ENCODE measurements at places on chromosomes 5 and 9.
A peak's percentile ranks its signal among the peaks of the same experiment; 100 is the strongest.

DNA sequence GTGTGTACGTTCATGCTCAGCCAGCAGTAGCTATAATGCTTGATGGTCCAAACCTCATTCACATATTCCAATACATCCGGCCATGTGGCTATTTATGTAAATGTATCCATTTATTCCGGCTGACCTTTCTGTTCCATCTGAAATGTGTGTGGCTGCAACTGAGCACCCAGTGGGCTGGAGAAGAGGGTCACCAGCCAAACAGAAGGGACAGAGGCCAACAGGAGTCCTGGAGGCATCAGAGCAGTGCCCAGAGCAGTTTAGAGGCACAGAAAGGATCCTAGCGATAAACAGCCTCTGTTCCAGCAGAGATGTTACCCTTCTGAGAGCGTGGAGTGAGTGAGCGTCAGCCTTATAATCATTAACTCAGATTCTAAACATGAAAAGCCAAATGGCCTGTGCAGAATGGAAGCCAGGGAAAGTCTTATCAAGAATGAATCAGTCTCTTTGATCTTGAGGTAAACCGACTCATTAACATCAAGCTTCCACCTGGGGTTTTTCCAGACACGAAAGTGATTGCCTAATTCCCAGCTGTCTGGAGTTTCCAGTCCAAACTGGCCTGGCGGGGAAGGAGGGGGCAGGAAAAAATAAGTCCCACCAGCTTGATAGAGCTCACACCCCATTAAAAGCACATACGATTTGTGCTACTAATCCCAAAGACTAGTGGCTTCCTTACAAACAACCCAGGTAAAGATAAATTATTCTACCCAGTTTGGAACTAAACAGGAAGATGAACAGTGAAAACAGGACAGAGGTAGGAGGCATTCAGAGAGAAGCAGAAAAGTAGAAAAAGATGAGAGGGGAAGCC, 55.7 kb downstream of the SUSD1 start:
- H3K4me3 ChIP-seq = no peak overlapping the region
- peaks cover 26% of the 10 kb centered on the region for H3K36me3 ChIP-seq
- H3K4me1 ChIP-seq = peaks cover 7% of the 10 kb centered on the region
- no peaks in the 10 kb centered on the region for H3K27me3 ChIP-seq
- H3K27ac ChIP-seq = no peak overlapping the region
- DNase-seq = no peak

DNA sequence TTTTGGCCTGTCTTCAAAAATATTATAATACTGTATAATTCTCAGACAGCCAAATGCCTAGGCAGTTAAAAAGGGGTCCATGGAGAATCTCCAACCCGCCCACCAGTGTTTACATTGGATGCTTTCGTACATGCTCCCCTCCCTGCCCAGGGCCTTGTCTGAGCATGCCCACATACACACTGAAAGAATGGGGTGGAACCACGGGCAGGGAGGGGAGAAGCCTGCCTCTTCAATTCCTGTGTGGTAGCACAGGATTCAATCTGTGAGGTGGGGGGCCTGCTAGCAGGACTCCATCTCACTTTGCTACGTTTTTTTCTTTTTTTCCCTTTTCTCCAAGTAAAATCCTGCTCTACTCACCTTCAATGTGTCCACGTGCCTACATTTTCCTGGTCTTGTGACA, 314.7 kb upstream of the GRAMD2B start:
- H3K27me3 ChIP-seq = no peaks in the 10 kb centered on the region
- no peaks in the 10 kb centered on the region for H3K4me1 ChIP-seq
- no peaks in the 10 kb centered on the region for H3K36me3 ChIP-seq
- H3K4me3 ChIP-seq = no peak overlapping the region
- H3K27ac ChIP-seq = no peak overlapping the region

DNA sequence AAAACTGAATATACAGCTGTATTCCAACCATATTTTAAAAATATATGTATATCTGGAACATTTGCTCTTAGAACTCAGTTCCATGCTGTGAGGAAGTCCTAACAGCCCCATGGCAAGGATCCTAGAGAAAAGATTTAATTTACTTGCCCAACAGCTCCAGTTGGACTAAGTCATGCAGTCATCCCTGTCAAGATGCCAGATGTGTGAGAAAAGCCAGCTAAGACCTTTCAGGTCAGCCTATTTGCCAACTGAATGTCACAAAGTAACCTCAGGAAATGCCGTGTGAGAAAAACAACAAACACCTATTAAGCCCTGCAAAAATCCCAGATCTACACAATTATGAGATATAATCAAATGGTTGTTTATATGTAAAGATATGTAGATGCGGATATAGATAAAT, 416.3 kb downstream of the NR2F1-AS1 start:
- no peaks in the 10 kb centered on the region for H3K4me1 ChIP-seq
- no peaks in the 10 kb centered on the region for H3K27me3 ChIP-seq
- no peak overlapping the region for H3K27ac ChIP-seq
- H3K4me3 ChIP-seq = no peak overlapping the region
- no peak for DNase-seq

DNA sequence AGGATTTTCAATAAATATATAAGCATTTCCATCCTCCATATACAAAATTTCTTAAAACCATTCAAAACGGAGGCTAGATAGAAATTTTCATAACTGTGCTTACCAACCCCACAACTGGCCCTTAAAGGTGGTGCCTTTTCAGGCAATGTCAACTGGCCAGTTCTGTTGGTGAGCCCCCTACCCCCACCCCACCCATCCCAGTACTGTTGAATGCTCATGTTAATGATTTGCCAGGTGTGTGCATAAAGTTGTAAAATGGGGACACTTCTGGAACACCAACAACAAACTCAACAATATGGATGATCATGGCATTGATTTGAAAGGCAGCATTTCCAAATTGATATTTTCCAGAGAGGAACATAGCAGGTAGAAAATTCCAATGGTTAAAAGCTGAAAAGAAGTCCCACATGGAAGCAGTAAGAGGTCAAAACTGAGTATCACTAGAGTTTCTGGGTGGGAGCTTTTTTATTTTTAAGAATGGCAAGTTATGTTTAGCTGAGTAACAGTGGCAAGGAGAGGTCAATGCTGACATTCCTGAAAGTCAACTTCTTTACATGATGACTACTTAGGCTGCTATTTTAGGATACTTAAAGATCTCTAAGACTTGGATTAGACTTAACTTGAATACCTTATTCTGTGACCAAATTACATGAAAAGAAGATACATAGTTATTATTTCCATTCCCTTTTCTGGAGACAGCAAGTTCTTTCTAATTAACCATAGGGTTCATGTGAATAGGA, 2.7 kb downstream of the LEAP2 start:
- H3K4me3 ChIP-seq = no peak overlapping the region
- H3K36me3 ChIP-seq = peaks cover 60% of the 10 kb centered on the region
- DNase-seq = no peak
- no peaks in the 10 kb centered on the region for H3K27me3 ChIP-seq

DNA sequence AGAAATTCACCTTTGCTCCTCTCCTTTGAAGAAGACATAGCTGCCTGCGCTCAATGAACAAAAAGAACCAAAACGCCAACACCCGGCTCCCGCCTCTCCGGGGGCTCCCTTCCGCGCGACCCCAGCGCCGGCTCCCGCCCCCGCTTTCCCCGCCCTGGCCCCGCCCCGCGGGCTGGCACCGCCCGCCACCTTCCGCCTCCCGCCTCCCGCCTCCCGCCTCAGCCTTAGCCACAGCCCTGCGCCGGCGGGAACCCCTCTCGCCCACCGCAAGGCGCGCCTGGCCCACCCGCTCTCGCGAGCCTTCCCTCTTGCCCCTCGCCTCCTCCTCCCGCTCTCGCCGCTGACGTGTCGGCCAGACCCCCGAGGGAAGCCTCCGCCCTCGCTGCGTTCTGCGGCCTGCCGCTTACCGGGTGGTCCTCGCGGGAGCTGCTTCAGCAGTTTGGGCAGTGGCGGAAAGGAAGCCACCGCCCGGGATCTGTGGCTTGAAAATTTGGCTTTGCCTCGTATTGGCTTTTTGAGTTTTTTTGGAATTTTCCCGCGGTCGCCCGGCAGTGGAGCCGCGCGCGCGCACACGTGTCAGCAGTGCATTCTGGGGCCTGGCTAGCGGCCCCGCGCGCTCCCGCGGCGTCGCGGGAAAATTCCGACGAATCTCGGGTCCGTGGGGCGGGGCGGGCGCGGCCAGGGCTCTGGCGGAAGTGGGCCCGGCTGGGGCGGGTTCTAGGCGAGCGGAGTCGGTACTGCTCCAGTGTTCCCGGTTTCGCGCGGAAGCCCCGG, at the start of gene FANCC:
TSS of gene FANCC (minus strand) at position 591 of the 774 bp plus-strand sequence. CDS start 68,418 bp downstream, outside the sequence.
- H3K27me3 ChIP-seq = peaks cover 10% of the 10 kb centered on the region
- peaks cover 15% of the 10 kb centered on the region for H3K4me1 ChIP-seq
- DNase-seq = peak; percentile 89
- peaks cover 3% of the 10 kb centered on the region for H3K36me3 ChIP-seq
- H3K27ac ChIP-seq = peak within 1 kb of the TSS; percentile 91
- peak within 1 kb of the TSS; percentile 92 for H3K4me3 ChIP-seq

GRCh38 chr5:122172207-122172606, 42.9 kb downstream of the ZNF474 start:
- no peaks in the 10 kb centered on the region for H3K27me3 ChIP-seq
- H3K27ac ChIP-seq = no peak overlapping the region
- H3K36me3 ChIP-seq = no peaks in the 10 kb centered on the region
- H3K4me3 ChIP-seq = no peak overlapping the region

Measured in activated B cell treated with CpG ODN at 0.5 μM for 24 hours (primary cell).